ENCODE measurements at places on chromosomes 2 and 18.

GRCh38 chr2:216222650-216223352 is 113.7 kb downstream of the XRCC5 start:
- DNase-seq, result no peak

DNA sequence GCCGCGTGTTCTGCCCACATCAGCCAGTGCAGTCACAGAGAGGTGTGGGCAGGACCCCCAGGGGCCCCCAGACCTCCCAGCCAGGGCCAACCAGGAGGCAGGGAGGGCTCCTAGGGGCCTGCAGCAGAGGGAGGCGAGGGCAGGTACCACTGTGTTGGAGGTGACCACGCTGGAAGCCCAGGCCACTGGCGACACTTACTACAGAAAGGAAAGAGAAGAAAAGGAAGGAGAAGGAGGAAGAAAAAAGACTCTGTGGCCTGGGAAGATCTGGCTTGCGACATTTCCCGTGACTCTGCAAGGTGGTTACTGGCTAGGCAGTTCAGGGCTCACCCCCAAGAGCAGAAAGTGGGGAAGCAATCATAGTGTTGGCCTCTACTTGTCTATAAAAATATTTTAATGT is 98.1 kb upstream of the BCL2L11 start:
- DNase-seq, result no peak

DNA sequence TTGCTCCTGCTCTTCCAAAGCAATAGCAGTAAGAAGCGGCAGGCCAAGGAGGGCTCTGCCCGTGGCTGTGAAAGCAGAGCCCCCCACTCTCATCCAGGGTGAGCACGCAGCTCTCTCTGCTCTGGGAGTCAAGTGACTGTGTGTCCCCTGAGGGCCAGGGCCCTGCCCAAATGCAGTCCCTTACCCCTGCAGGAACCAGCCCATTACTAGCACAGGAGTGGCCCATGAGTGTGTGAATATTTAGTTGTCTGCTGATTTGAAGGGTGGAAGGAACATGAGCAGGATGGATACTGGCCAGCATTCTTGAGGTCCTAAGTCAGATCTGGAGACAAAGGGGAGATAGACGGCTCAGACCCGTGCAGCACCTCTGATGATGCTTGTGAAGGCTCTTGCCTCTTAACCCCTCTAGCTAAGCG is 69.7 kb upstream of the FOSL2 start:
- DNase-seq, result no peak

GRCh38 chr2:214035091-214035852 is 375.6 kb upstream of the VWC2L start:
- no peak for DNase-seq

DNA sequence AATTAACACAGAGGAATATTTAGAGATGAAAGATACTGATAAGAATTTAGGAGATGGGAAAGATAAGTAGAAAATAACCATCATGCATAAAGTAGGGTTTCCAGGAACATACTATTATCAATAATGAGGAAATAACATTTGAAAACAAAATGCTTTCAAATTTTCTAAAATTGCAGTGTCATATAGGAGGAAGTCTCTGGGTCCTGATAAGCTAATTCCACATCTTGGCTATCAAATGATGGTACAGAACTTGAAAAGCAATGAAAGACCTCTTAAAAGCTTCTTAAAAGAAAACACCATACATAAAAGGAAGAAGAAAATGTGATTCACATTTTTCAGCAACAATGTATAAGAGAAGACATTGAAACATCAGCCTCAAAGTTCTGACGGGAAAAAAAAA is 1024.8 kb downstream of the TSN start:
- no peak for DNase-seq

- no peak for DNase-seq
These were observed 410 bp upstream of the TGIF1 start for GRCh38 chr18:3449512-3450011.

DNA sequence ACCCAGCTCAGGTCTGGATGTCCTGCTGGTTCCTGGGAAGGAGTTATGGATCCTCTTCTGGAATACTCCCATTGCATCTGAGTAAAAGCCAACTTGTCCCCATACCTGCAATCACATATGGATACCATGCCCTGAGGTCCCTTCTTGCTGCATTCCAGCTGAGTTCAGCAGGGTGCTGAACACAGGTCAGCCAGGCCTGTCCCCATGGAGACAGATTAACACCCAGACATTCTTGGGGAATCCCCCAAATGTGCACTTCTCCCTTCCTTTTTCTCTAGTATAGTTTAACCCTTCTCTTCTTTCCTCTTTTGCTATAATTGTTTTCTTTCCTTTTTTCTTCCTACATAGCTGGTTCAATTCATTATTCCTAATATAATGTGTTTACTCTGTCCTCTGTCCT is 799.6 kb upstream of the HS6ST1 start:
- no peak for DNase-seq

DNA sequence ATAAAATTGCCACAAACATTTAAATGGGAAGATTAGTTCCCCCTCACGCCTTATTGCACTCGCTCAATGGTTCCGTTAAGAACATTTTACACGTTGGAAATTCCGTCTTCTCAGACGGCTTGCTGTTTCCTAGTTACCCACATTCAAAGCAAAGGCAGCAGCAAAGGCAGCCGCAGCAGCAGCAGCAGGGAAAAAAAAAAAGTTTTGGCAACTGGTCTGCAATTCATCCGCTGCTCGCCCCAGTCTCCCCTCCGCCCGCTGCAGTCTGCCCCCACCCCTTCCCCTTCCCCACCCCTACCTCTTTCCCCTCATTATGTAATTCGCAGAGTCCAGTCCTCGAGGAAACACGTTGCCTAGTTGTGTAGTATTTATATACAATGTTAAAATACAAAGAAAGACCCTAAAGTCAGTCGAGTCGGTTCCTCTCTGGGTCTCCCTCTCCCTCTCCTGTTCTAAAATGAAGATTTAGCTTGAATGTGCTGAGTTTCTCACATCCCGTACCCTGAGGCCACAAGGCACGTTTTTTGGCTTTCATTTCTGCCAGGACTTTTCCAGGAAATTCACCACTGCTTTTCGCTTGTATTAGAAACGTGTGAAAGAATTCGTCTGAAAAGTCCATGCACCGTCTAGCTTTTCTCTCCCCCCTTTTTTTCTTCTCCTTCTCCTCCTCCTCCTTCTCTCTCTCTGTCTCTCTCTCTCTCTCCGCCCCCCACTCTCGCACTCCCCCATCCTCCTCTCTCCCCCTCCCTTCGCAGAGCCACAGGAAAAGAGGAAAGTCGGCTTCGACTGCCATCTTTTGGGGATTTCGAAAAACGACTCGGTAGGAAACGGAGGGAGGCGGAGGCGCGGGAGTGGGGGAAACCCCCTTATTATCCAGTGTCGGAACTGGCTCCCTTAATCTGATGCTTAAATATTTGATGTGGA is 140.0 kb downstream of the MEIS1 start:
- DNase-seq, result no peak

GRCh38 chr18:51168026-51168742 is 29.3 kb downstream of the MEX3C start:
- DNase-seq, result no peak

DNA sequence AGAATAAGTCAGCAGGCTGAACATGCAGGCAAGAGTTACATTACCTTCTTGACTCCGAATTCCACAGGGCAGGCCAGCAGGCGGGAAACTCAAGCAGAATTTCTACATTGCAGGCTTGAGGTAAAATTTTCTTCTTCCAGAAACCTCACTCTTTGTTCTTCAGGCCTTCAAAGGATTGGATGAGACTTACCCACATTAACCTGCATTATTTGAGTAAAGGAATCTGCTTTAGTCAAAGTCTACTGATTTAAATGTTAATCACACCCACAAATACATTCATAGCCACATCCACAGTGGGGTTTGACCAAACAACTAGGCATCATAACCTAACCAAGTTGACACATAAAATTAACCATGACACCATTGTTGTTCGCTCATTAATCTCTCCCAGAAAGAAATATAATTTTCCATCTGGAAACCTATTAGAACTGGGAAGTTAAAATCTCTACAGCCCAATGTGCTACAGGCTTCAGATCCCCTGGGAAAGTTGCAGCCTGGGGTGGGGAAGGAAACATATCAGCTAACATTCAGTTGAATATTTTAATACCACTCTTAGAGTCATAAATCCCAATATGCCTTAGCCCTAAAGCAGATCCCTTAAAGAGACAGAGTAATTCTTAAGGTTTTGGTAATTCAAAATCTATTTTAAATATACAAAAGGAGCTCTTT is 468.2 kb upstream of the TNP1 start:
- no peak for DNase-seq

DNA sequence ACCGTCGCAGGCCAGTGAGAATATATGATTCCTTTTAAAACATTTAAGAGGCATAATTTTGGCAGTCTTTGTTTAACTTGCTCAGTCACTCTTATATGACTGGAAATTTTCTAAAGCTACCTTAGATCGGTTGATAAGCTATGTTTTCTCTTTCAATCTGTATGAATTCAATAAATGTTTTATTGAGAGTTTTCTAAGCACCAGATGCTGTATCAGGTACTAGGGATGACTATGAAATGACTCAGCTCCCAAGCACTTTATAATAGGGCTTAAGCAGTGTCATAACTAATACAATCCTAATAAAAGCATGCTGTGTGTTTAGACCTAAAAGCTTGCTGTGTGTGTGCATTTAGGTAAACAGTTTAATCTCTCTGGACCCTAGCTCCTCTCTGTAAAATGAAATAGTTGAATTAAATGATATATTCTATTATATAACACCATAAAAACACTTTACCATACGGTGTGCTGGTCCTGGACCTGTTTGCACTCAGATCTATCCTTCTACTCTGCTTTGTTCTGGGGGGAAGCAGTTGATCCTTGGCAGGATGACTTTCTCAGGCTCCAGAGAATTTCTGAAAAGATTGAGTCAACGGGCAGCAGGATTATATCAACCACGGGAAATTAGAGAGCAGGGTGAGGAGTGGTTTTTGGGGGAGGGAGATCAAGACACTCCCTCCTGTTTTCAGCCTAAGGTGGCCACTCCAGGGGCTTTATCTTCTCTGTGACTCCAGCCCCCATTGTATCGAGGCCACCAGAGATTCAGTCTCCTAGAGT is 26.1 kb upstream of the SLC38A11 start:
- DNase-seq, result no peak

DNA sequence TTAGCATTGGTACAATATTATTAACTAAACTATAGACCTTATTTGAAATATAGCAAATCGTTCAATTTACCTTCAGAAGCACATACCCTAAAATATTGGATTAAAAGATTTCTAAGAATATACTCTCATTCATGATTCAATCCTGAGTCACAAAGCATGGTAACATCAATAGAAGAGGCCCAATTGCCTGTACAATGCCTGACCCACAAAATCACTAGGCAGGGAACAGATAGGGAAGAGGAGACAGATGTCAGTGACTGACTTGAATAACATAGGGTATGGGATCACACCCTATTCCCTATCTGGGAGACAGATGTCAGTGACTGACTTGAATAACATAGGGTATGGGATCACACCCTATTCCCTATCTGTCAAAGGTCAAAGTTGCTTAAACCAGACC is 611.6 kb upstream of the VRK2 start:
- no peak for DNase-seq
